Lung microvascular endothelial cell (primary cell): ENCODE measurements at places on chromosomes 6 and 20.

- DNase-seq = no peak
Measured at GRCh38 chr20:21342656-21343345, 39.7 kb downstream of the XRN2 start.

DNA sequence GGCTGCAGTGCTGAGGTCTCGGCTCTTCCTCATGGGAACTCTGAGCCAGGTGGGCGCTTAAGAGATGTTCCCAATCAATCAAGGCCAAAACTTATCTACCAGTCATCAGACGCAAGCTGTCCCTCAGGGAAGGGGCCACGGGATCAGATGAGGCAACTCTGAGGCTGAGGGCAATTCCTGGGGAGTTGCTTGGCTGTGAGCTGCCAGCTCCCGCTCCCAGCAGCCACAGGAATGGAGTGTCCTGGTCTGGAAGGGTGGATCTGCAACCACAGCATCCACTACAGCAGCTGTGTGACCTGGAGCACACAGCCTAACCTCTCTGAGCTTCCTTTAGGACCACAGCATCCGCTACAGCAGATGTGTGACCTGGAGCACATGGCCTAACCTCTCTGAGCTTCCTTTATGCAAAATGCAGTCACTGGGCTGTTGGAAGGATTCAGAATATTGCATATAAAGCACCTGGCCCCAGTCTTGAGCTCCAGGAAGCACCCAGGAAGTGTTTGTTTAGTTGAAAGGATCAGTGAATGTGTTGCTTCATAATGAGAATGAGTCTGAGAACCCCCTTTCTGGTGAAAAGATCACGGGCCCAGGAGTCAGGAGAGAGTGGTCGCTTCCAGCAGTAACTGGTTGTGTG is 60.9 kb downstream of the TFAP2C start:
- no peak for DNase-seq

DNA sequence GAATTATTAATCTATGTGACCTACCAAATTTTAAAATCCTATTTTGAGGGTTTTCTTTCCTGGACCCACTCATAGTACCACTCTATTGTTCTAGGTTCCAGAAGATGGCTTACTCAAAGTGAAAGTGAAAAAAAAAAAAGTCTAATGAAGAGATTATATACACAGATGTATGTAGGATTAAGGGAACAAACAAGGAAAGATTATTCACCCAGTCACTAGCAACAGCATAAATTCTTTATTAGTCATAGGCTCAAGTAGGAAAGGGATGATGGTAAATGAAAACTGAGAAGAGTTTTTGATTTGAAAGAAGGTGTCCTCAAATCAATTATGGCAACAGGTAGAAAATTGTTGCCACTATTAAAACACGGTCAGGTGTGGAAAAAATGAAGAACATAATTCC is 923.7 kb downstream of the TBC1D32 start:
- no peak for DNase-seq

- no peak for DNase-seq
Measured at GRCh38 chr6:144127097-144127496, 23.2 kb upstream of the STX11 start.

GRCh38 chr20:43691928-43692524 is 25.1 kb downstream of the MYBL2 start:
- DNase-seq = peak; percentile 38

- no peak for DNase-seq
Measured at GRCh38 chr6:28824793-28825731, 98.7 kb downstream of the TRIM27 start.

DNA sequence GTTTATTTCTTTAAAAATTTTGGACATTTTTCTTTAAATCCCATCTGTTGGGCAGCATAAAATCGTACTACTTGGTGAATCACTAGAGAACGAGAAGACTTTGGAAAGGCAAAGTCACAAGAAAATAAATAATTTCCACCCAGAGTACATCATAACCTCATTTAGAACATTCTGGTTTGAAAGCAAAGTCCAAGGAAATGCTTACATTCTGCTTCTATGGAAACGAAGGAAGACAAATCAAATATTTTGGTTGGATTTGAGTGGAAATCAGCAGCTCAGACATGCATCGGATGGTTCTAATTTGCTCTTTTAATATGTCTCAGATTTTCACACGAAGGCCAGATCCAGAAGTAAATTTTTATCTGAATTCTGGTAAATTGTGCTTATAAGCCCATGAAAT is 60.7 kb upstream of the LTV1 start:
- DNase-seq = no peak

GRCh38 chr6:55276745-55277530 is 50.3 kb upstream of the GFRAL start:
- peak; percentile 56 for DNase-seq

GRCh38 chr6:169988769-169989550 is 237.5 kb downstream of the ERMARD start:
- DNase-seq = no peak

DNA sequence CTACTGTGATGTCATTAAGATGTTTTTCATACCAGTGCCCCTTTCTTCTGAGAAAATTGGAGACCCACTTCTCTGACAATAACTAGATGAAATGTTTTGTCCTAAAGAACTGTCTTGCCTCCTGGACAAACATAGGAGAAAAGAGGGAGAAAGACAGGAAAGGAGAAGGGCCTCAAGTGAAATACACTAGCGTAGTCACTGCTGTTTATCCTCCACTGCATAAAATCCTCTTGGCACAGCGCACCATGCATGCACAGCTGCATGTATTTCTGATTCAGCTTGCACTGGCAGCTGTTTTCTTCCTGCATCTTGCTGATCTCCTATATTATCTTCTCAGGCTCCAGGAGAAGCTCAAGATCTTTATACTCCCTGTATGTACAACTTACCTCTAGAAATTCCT is 158.0 kb upstream of the BMP5 start:
- no peak for DNase-seq

GRCh38 chr6:34284563-34285447 is 36.0 kb upstream of the SMIM29 start:
- DNase-seq = no peak

DNA sequence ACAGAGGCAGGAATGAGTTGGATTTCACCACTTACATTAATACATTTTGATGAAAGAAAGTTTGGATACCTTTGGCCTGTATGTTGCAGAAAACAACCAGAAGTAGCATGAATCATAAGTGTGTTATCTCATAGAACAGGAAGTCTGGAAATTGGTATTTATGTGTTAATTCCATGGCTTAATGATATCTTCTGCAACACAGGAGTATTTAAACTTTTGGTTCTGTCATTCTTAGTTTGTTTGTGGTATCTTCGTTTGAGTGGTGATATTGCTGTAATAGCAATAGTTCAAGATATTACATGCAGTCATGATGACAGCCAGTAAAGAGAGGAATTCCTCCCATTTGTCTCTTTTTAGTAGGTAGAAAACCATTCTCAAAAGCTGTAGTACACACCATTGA is 177.3 kb downstream of the CDKAL1 start:
- no peak for DNase-seq

DNA sequence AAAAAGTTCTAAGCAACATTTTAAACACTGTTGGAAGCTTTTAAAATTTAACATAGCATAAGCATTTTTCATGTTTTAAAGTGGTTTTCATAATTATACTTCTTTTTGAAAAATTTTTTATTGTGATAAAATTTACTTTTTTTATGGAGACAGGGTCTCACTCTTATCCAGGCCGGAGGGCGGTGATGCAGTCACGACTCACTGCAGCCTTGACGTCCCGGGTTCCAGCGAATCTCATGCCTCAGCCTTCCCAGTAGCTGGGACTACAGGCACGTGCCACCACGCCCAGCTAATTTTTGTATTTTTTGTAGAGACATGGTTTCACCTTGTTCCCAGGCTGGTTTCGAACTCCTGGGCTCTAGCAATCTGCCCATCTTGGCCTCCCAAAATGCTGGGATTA is 46.1 kb upstream of the TULP4 start:
- DNase-seq = no peak

DNA sequence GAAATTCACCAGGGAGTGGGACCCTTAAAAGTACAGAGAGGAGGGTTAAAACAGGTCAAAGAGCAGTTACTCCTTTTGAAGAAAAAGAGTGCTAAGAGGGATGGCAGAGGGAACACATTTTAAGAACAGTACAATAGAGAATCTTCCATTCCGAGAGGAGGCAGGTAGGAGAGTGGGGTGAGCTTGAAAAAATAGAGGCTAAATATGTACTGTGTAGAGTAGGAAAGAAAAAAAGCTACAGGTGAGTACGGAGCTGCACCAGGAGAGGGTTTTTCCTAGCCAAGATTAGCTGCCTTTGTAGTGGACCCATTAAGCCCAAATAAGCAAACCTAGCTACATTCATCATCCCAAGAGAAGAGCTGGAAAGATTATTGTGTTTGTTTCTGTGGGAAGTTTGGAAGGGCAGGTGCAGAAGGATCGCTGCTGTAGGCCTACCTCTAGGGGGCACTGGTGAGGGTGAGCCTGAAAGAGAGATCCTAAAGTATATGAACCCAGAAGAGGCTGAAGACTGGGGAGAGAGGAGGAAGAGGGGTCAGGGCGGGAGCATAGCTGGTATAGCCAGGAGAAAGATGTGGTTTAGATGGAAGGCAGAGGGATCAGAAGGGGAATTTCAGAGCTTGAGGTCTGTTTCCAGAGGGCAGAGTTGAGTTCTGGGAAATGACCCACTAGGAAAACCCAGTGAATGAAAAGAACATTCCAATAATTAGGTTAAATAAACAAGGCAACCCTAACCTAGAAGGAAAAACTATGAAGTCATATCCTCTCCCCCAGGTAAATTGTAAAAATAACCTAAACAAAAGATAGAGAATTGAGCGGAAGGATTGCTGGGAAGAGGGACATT is 50.2 kb upstream of the HINT3 start:
- peak; percentile 60 for DNase-seq

DNA sequence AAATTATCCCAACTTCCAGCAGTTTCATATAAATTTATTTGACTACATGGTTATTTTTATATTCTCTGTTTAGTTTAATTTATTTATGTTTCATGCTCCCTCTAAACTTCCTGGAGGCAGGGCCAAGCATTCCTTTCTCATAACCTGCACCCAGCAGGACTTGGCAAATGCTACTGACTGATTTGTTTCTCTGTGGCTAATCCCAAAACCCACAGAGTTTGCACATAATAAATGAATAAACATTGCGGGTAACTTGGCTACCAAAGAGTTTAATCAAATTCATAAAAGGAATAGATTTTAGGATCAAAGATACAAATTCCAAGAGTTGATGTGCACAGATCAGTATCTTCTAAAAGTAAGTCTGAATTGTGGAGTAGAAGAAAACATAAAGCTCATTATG is 239.5 kb downstream of the SLC35F1 start:
- no peak for DNase-seq

GRCh38 chr6:66190858-66191257 is 483.8 kb upstream of the EYS start:
- no peak for DNase-seq

DNA sequence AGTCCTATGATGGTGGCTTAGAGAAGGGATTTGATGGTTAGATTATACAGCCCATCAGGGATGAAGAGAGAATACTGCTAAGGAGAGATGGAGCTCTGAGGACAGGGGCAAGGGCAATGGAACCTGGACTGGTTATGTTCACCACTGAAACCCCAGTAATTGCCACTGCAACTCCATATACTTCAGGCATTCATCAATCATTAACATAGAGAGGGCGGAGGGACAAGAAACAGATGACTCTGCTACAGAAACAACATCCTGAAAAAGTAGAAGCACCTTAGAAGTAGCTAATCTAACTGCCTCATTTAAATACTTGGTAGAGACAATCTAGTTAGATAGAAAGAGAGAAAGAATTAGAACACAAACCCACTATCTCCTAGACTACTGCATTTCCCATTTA is 89.8 kb downstream of the MDN1 start:
- no peak for DNase-seq

- peak; percentile 73 for DNase-seq
Measured at GRCh38 chr20:19995220-19995863, 21.8 kb upstream of the NAA20 start.

DNA sequence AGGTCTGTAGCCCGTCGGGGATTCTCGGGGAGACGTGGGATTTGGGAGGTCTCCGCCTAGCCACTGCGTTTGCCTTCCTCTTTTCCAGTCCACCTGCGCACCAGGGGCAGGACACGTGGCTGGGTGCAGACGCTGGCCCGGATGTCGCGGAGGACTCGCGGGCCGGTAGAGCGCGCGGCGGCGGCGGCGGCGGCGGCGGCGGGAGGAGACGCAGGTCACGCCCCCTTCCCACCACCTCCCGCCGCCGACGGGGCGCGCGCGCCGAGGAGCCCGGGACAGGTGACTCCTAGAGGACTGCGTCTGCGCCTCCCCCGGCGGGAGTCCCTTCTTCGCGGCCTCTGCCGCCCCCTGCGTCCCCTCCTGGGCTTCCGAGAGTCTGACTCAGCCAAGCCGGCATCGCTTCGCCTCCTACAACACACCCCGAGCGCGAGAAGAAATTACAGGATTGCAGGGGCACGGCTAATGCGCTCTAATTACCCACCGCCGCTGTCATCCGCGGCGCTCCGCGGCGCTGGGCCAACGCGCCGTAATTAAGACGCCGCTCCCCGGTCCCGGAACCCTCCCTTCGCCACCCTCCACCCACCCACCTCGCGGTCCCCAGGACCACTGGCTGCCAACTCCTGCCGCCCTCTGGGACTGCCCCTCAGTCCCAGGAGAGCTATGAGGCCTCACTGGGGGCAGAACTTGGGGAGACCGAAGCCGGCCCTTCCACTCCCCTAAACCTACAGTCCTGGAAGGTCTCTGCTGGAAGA is 124.5 kb downstream of the MRPL14 start:
- no peak for DNase-seq

DNA sequence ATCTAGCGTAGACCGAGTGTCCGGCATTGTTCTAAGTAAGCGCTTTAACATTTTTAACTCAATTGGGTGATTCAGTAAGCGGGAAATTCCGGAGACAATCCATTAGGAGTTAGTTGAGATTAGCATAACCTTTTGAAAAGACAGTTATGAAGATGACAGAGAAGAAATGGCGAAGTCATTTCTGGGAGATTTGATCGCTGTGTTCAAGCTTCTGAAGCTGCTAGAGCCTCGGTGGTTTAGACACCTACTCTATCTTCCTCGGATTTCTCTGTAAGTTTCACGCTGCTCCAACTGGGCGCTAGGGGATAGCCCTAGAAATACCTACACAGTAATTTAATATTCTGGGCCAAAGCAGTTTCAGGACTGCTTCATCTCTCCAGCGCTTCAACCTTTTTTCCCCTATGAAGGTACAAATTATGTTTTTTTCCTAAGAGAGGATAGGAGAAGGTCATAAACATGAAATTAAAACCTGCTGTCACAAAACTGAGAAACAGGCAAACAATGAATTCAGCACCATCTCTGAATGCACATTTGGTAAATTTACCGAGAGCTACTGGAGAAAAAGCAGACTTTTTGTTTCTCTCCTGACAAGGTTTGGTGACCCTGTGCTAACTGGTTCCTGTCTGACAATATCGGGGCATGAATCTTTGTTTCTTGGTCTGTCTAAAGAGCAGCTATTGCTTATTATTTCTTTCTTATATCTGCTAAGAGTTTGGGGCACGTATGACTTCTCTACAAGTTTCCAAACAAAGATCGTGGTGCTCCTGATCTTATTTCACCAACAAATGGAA is 22.4 kb downstream of the ZNF311 start:
- DNase-seq = peak; percentile 61
